Panc1 (cell line): ENCODE measurements at places on chromosomes 7 and 10.

GRCh38 chr7:36260481-36260880 is 107.4 kb downstream of the EEPD1 start:
- no peak for DNase-seq

DNA sequence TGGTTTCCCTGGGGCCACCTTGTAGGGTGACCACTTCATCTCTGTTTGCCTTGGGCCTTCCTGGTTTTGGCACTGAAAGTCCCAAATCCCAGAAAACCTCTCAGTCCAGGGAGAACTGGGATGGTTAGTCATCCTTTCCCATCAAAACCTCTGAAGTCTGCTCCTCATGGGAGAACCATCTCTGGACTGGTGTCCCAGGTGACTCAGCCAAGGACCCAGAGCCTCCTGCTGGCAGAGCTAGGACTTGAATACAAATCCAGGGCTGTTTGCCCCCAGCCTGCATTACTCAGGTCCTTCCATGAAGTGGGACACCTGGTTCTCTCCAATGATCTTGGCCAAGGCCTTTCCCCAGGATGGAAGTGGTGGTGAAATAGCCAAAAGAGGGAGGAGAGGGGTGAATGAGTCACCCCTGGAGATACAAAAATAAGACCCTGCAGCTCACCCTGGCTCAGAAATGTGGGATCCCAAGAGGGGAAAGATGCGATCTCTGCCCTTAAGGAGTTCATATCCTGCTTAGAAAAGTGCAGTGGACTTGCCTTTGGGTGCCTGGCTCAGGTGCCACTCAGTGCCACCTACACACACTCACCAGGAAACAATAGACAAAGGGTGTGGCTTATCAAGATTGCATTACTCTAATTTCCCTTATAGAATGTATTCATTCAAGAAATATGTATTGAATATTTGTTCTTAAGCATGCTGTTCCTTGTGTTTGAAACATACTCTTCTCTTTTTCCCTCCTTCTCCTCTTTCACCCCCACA is 22.0 kb downstream of the ADRA2A start:
- no peak for DNase-seq

- no peak for DNase-seq
These were observed 346.0 kb upstream of the MKI67 start for GRCh38 chr10:128472196-128472595.

DNA sequence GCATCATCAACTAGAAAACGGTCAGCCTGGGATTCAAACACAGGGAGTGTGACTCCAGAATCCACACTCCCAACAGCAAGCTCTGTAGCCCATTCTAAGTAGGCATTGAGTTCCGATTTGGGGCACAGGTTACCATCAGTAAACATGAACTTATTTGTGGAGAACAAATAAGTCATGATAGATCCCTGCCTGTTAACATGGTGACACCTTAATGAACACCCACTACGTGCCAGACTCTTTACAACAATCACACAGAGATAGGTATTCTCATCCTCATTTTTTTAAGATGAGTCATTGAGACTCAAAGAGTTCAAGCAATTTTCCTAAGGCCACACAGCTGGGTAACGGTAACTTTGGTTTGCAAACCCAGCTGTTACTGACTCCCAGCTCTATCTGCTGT is 91.5 kb downstream of the LYZL2 start:
- DNase-seq, result no peak

GRCh38 chr10:101562231-101562630 is 25.8 kb downstream of the POLL start:
- no peak for DNase-seq

DNA sequence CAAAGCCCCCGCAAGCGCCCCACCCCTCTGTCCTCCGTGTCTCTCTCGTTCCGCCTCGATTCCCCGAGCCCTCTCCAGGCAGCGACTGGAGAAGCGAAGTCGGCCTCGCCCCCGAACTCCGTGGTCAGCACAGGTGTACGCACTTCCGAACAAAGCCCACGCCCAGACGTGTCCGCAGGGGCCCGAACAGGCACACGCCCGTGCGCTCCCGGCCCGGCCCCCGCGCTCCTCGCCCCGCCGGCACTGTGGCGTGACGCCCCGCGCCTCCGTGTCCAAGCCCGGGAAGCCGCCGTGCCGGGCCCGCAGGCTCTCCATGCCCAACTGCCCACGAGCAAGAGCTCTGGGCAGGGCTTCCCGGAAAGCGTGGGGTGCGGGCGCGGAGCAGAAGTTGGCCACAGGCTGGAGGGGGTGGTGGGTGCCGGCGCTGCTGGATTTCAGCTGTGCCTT is 662 bp downstream of the NRCAM start:
- no peak for DNase-seq
